T-helper 9 cell (primary cell): ENCODE measurements at places on chromosomes 13 and 19.

DNA sequence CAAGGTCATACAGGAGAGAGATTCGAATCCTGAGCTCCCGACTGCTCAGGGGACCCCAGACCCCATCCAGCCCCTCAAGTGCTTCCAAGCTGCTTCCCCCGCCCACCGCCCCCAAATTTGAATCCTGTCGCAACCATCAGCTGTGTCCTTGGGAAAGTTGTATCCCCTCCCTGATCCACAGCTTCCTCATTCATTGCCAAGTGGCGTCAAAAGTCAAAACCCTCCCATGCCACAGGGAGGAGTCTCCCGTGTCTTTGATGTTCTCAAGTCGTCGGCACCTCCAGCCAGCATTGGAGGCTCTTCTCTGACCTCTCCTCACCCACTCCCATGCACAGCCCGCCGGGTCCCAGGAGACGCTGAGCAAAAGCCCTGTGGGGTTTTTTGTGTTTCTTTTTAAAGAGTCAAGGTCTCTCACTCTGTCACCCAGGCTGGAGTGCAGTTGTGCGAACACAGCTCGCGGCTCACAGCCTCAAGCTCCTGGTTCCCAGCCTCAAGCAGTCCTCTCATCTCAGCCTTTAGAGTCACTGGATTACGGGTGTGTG, 2.8 kb upstream of the IFI30 start:
- no peak for DNase-seq

- DNase-seq = no peak
Measured at GRCh38 chr13:67880916-67881315, 650.8 kb upstream of the PCDH9 start.

- DNase-seq = no peak
Measured at GRCh38 chr13:19967621-19968020, 9.1 kb downstream of the ZMYM2 start.

GRCh38 chr13:34990399-34991214, 48.5 kb downstream of the NBEA start:
- DNase-seq = no peak

DNA sequence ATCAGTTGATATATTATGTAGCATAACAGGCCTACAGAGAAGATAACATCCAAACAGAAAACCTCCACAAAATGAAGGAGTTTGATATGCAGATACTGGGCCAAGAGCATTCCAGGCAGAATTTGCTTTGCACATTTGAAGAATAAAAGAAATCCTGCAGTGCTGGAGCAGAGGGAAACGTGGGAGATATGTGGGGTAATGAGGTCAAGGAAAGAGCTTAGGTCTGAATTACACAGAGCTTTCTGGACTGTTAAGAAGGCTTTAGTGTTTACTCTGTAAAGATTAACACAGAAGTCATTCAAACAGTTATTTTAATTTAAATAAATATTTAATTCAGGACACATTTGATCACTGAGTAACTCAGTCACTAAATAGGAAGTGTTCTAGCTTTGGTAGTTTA, 692.7 kb downstream of the PCDH9 start:
- no peak for DNase-seq

DNA sequence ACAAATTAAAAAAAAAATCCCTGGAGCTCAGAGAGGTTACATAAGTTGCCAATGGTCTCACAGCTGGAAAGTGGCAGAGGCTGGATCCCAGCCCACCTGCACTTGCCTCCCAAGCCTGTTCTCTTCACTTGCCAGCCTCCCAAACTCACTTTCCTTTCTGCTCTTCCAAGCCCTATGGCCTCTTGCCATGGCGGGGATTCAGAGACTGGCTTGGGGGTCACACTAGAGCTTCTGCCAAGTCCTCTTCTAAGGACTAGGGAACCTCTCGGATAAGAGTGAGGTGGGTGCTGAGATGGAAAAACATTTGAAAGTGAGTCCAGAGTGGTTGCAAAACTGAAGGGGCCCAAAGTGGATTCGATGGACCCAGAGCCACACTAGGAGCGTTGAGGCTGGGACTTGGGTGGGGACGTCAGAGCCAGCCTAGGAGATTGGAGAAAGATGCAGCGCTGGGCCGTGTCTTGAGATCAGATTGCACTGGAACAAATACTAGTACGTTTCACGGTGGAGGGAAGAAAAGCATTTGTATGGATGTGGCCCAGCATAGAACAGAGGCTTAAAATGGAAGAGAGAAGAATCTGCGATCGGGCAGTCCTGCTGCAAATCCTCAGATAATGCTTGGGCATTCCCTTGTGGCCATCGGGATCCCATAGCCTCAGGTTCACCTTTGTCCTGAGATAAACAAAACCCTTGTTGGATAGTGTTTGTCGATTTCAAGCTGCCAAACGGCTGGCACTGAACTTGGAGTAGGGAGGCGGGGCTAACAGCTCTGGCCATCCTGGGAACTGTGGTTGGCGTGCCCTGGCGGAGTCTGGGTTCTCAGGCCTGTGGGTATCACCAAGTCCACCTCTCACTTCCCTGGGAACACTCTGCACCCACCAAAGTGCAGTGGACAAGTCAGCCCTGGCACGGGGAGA, 84.8 kb downstream of the ING1 start:
- DNase-seq = no peak

- DNase-seq = no peak
Measured at GRCh38 chr13:80100636-80101035, 240.3 kb downstream of the SPRY2 start.

DNA sequence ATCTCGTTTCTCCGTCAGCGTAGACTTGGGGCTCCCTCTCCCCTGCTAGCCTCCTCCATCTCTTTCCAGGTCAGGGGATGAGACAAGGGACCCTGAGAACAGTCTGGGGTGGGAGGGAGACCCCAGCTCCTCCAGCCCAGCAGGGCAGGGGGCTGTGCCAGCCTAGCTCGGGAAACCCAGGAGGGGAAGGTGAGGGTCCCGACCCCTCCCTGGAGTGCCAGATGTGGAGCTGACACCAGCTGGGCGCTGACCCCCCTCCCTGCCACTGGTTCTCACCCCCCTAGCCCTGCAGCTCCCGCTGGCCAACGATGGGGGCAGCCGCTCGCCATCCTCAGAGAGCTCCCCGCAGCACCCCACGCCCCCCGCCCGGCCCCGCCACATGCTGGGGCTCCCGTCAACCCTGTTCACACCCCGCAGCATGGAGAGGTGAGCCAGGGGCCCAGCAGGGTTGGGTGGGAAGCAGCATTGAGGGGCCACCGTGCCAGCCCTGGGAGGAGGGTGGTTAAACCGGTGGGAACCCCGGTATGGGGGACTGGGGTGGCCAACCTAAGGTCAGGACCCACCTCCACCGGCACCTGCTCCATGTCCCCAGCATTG, 5.1 kb upstream of the TGFBR3L start:
- DNase-seq = no peak

- DNase-seq = no peak
Measured at GRCh38 chr19:18041054-18041453, 33.1 kb downstream of the ARRDC2 start.

GRCh38 chr13:112603641-112604225, 15.8 kb upstream of the TUBGCP3 start:
- no peak for DNase-seq

GRCh38 chr13:75794663-75795062, 158.5 kb downstream of the LMO7 start:
- no peak for DNase-seq

DNA sequence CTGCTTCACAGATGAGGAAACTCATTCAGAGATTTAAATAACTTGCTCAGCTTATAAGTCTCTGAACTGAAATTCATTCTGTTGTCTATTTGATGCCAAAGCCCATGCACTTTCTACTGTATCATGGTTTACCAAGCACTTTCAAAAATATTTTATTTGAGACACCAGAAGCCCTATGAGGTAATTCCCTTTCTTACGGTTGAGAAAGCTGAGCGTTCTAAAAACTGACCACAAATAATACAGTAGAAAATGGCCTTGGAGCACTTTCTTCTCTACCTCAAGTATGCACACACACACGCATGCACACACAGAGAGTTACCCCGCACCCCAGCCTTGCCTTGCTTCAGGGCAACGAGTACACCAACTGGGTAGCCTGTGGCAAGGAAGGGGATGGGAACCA, 228.5 kb downstream of the RFC3 start:
- no peak for DNase-seq

GRCh38 chr13:97000295-97000925, 6.1 kb upstream of the OXGR1 start:
- no peak for DNase-seq

- DNase-seq = no peak
Measured at GRCh38 chr19:29537181-29537580, 11.4 kb downstream of the VSTM2B start.

GRCh38 chr13:113734826-113735125, 24.2 kb upstream of the TMEM255B start:
- DNase-seq = no peak

- DNase-seq = no peak
Measured at GRCh38 chr13:44814161-44814560, 175.1 kb downstream of the NUFIP1 start.

DNA sequence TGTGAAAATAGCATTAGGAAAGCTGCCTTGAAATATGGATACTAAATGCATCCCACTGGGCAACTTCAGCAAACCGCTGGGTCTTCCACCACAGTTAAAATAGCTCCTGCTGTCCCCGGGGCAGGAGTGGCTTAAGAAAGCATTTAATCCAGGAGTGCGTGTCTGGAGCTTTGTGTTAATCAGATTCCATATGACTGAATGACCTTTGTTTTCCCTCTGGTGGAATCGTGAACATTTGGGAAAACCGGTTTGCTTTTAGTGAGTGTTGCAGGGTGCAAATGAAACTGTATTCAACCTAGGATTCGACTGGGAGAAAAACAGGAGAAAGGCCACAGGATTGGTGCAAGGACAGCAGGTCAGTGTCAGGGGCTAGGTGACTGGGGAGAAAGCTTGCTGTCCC, 237.6 kb upstream of the MAB21L1 start:
- no peak for DNase-seq

DNA sequence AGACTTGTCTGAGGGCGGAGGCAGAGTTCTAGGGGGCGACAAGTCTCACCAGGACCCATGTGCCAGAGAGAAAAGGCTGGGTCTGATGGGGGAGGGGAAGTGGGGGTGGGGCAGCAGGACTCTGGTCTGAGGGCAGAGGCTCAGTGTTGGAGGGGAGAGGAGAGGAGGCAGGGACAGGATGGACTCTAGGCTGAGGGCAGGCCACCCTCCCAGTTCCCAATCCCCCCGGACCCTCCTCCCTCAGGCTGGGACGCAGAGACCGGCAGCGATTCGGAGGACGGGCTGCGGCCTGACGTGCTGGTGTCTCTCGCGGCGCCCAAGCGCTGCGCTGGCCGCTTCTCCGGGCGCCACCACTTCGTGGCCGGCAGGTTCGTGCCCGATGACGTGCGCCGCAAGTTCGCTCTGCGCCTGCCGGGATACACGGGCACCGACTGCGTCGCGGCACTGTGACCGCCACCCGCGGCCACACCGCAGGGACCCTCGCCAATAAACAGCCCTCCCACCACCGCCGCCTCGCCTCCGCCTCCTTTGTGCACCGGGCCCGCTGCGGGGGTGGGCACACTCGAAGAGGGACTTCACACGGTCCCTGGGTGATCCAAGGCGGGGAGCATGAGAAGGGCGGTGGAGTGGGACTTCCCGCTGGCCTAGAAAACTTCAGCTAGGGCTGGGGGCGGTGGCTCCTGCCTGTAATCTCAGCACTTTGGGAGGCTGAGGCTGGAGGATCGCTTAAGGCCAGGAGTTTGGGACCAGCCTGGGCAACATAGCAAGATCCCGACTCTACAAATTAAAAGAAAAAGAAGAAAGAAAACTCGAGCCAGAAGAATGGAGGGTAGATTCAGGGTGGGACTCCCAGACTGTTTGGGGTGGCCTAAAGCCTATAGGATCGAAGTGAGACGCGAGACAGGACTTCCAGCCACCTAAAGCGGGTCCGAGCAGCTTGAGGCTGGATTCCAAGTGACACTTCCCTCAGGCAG, 703 bp upstream of the CILP2 start:
- no peak for DNase-seq
